C1 segment of cervical spinal cord (tissue), 14 donors: ENCODE measurements at places on chromosomes 6 and 20.

GRCh38 chr6:21133901-21134300, 459.6 kb upstream of the SOX4 start:
- DNase-seq = no peak

DNA sequence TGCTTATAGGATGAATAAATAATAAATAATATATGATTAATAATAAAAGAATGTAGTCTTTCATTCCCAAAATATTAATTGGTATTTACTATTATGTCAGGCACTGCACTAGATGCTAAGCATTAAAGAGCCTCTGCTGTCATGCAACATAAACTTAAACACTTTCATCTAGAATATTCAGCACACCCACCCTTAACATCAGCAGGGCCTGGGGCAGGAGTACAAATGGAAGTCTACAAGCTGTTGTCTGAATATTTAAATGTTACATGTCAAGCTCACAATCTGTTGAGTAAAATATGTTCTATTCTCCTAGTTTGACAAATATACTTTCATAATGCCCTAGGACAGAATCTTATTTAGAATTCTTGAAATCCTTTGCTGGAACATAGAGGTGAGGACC, 395.1 kb downstream of the EPM2A start:
- DNase-seq = no peak

DNA sequence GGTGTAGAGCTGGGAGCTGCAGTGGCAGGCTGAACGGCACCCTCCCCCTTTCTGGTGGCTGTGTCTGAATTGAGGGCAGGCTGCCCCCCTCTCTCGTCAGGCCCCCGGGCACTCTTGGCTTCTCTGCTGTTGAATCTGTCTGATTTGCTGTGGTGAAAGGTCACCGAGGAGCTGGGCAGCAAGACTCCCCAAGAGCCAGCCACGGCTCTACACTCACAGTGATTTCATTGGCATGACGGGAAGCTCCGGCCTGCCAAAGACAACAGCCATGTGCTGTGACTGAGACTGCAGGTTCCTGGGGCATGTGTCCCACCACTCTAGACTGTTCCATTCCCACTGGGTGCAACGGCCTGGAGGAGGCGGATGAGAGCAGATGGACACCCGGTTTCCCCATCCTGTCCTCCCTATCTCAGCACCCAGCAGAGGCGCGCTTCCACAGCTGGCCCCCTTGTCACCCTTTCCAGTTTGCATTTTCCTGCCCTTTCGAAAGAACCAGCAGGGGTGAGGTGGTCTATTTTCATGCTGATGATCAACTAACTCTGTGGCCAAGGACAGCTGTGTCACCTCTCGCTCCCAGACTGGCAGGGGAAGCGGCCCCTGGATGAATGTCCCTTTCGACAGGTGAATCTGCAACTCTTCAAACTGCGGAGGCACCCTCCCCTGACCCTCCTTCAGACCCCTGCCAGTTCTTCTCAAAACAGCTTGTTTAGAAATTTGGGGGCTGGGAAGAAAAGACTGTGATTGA, 2.2 kb downstream of the APCDD1L start:
- DNase-seq = no peak

- DNase-seq = no peak
These were observed 84.5 kb downstream of the CHD6 start for GRCh38 chr20:41533537-41534136.

DNA sequence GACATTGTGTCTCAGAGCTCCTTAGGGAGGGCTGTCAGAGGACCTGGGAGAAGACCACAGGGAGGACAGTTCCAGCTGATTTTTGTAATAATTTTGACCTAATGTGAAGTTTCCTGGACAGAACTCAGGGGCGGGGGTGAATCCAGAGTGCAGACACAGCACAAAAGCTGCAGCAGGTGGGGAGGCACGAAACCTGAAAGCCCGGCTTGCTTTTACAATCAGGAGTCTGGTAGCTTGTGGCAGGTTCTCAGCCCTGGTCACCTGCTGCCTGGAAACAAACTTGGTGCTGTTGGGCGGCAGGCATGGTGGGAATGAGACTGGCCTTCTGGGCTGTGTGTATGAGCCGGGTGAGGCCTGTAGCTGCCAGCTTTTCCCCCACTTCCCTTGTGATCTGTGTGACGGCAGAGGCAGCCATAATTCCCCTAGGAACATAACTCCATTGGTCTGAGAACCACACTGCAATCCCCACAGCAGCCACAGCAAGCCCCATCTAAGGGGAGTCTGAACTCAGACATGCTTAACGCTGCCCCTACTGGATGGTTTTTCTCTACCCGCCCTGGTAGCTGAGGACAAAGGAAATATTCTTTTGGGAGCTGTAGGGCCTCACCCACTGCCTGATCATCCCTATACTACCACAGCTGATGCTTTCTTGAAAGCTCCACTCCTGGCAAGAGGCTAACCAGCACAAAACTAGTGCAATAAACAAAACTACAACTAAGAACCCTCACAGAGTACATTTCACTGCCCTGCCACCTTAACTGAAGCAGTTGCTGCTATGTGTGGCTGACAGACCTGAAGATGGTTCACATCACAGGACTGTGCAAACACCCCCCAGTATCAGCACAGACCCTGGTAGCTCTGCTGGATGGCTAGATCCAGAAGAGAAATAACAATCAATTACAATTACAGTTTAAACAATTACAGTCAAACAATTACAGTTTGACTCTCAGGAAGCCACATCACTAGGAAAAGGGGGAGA, 1055.1 kb upstream of the GJE1 start:
- no peak for DNase-seq

- DNase-seq = no peak
These were observed 154.6 kb downstream of the SASH1 start for GRCh38 chr6:148497257-148497656.

GRCh38 chr6:139355172-139355571, 19.3 kb downstream of the CITED2 start:
- DNase-seq = no peak

- DNase-seq = no peak
These were observed 135.6 kb downstream of the GMDS start for GRCh38 chr6:2109796-2110195.

GRCh38 chr6:169190970-169191369, 62.7 kb downstream of the THBS2 start:
- DNase-seq = no peak

- DNase-seq = no peak
These were observed 73.2 kb downstream of the ATRN start for GRCh38 chr20:3543901-3544507.

- no peak for DNase-seq
These were observed 898.9 kb upstream of the ADGRB3 start for GRCh38 chr6:67736161-67736560.

GRCh38 chr6:11245381-11246256, 13.2 kb upstream of the NEDD9 start:
- no peak for DNase-seq

DNA sequence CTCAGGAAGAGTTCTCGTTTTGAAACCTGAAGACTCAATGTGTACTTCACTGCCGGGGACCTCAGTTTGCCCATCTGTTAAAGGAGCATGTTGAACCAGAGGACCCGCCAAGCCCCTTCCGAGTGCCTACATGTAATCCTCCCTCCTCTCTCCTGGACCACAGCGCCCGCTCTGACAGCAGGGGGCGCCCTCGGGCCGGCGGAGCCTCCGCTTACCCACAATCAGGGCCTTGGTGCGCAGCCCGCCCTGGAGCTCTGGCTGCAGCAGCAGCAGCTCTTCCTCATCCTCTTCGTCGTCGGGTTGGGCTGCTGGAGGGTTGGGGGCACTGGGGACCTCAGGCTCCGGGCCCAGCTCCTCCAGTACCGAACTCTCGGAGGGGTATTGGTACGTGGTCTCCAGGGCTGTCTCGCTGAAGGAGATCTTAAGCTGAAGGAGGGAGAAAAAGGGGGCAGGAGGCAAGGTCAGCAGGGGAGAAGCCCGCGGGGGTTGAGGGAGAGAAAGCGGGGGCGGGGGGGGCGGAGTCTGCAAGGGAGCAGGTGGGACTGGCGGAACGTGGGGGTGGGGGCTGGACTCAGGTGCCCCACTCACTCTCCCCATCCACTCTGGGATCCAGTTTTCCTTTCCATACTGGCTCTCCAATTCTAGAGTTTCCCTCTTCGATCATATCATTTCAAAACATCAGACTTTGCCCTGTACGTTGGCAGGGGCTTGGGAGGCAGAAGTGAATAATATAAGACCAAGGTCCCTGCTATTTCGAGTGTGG, 6.3 kb upstream of the DHX16 start:
- DNase-seq = peak; percentile 72

- DNase-seq = no peak
These were observed 66.0 kb downstream of the UBR2 start for GRCh38 chr6:42629845-42630244.

DNA sequence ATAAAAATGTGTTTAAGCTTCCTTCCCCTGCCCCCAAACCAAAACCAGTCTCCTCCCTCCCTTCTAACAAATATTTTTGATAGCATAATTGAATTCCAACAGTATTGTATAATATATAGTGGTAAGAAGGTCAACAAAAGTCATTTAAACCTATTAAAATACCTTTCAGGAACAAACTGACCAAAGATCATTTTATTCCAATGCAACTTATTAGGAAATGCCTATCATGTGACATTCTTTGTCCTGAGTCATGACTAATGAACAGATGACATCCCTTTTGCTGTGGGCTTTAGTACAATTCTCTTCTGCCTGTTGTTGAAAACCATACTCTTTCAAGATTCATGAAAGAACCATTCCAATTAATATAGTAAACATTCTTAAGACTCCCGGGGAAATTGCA, 51.5 kb upstream of the TRAF3IP2 start:
- DNase-seq = no peak

DNA sequence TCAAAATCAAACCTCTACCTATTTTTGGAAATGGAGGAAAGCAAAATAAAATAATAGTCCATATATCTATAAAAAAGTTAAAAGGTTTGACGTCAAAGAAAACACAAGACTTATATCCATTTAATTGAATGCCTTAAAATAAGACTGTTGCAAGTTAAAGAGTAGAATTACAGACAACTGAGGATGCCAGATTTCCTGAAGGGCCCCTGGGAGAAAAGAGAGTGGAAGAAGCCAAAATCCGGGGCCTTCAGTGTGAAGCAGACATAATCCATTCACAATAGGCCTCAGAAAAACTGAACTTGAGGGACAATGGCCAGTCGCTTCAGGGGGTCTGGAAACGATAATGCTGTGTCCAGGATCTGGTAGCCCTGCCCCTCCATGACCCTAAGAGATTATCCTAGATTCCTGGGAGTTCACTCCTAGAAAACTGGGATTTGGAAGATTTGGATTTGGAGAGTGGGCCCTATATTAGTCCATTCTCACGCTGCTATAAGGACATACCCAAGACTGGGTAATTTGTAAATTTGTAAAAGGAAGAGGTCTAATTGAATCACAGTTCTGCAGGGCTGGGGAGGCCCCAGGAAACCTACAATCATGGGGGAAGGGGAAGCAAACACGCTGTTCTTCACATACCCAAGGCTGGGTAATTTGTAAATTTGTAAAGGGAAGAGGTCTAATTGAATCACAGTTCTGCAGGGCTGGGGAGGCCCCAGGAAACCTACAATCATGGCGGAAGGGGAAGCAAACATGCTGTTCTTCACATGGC, 94.0 kb upstream of the SLC2A12 start:
- no peak for DNase-seq

DNA sequence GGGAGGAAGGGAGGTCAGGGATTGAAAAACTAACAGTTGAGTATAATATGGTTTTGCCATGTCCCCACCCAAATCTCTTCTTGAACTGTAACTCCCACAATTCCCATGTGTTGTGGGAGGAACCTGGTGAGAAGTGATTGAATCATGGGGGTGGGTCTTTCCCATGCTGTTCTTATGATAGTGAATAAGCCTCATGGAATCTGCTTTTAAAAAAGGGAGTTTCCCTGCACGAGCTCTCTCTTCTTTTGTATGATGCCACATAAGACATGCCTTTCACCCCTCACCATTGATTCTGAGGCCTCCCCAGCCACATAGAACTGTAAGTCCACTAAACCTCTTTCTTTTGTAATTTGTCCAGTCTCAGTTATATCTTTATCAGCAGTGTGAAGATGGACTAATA, 833.4 kb upstream of the MAP3K7 start:
- no peak for DNase-seq

DNA sequence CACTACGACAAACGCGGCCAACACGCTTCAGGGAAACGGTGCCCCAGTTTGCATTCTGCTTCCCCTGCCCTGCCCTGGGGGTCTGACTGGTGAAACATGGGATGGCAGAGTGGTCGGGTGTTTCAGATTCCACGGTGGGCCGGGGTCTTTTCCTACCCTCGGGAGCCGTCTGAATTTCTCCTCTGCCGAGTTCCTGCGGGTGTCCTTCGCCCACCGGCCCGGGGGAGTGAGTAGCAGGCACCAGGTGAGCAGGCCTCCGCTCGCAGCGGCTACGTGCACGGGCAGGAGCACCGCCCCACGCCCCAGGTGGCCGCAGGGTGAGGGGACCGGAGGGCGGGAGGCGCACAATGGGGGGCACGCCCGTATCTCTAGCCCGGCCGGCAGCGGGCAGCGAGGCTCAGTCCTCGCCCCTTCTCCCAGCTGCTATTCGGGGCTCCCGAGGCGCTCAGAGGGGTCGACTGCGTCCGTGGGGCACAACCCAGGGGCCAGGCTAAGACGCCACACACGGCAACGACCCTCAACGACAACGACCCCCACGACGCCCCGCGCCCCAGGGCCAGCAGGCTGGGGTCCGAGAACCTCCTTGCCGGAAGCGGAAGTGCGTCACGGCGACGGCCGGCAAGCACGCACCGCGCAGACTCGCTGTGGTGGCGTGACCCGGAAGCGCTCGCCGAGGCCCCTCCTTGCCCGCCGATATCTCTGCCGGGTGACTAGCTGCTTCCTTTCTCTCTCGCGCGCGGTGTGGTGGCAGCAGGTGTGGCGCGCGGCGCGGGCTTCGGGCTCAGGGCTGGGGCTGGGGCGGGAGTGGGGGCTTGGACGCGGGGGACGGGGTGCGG, at the start of gene RPS21:
TSS of gene RPS21 (plus strand) at position 721 of the 836 bp plus-strand sequence. CDS start 236 bp downstream, outside the sequence.
- peak; percentile 89 for DNase-seq

- no peak for DNase-seq
These were observed 656.2 kb downstream of the FRK start for GRCh38 chr6:115404446-115404845.

DNA sequence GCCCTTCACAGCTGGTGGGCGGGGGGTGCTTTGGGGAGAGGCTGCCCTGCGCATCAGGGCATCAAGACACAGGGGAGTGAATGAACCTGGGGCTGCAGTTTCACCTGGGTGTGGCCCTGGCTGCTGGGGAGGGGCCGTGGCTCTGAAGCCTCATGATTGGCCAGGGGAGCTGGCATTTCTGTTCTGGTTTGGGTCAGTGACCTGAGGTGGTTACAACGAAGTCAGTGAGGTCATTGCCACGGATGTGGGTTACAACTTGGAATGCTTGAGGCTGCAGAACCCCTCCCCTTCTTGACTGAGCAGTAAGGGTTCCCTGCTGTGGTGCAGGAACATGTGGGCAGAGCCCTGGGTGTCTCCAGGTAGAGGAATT, 3.0 kb downstream of the TCEA2 start:
- DNase-seq = no peak

DNA sequence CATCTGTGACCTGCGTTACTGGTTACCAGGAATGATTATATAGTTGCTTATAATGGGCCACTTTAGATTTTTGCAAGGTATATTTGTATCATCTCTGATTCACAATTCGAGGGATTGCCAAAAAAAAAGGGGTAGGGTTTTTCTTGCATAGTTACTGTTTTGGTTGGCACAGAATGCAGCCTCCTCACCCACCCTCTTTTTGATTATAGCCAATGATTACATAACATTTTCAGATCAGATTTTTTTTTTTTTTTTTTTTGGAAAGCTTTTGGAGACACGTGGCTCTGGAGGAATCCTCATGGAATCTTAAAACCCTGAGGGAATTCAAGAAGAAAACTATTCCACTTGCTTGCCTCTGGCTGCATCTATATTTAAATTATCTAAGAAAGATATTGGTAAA, 53.7 kb downstream of the UST start:
- no peak for DNase-seq
